ENCODE measurements at places on chromosomes 4 and X.

DNA sequence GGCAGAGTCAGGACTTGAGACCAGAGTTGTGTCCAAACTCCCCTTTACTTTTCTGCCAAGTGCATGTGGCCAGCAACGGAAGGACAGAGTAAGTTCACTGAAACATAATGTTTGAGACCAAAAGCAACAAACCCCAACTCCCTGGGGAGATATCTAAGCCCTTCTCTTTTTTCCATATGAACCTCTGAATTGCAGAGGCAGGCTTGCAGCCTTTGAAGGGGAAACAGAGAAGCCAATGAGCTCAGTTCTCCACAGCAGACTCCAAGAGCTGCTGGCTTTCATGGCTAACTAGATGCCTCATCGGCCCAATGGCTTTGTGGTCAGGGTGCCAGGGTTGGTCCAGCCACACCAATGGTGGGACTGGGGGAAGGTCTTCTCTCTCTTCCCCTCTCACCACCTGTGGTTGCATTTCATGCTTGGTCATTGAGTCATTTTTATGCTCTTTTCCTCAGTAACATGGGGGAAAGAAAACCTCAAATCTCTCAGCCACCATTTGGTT, 34.0 kb downstream of the STARD8 start:
- DNase-seq = no peak

GRCh38 chrX:21723814-21724213, 34.1 kb downstream of the SMPX start:
- DNase-seq = no peak

DNA sequence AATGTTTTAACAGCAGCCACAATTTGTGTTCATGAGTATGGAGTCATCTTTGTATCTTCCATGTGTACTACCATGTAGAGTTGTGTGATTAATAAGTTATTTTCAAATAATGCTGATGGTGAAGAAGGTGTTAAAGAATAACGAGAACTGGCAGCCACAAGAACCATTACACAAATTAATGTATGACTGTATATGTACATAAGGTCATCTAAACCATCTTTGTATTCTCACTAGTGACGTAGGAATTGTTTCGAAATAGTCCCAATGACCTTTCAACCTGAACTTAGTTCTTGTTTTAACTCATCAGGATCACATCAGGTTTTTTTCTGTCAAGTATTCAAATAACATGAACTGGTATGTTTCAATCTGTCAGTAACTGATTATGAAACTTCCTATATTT, 48.3 kb upstream of the NOCT start:
- peak; percentile 23 for DNase-seq

GRCh38 chr4:33722800-33723516, 2521.4 kb downstream of the ARAP2 start:
- DNase-seq = no peak

- DNase-seq = no peak
Observed at GRCh38 chrX:1928805-1929204, 313.9 kb downstream of the ASMT start.

DNA sequence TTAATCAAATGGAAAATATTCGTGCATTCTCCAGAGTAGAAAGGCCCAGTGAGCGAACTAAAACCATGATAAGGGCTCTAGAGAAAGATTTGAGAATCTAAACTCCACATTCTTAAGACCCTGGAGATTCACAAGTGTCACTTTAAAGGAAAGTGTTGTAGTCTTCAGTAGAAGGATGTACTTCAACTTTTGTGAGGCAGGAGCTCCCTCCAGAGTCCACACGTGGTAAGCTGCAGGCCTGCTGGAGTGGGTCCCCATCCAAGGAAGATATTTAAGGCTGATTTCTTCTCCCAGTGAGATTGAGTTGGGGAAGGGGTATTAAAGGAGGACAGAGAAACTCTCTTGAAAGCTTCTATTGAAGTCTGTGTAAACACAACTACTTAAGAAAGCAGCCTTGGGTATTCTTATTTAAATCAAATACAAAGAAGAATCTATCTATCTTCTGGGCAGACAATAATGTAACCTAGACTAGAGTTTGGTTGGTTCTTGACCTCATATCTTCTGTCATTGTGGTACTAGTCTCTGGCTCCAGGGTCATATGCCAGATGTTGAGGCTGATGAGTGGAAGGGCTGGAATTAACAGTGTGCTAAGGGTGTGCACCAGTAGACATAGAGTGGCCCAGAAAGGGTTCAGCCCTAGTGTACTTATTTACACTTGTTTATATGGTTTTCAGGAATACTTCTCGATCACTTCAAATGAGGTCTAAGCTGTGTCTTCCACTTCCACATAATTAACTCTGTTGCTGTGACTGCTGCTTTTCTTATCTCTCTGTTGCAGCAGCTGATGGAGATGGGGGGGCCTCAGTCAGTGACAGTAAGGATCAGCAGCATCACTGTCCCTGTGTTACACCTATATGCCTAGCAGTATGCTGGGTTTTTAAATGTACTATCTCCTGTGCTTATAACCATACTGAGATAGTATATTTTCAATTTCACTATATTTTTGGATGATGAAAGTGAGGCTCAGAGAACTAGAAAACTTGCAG, 76.1 kb downstream of the HMGB2 start:
- DNase-seq = peak; percentile 53

DNA sequence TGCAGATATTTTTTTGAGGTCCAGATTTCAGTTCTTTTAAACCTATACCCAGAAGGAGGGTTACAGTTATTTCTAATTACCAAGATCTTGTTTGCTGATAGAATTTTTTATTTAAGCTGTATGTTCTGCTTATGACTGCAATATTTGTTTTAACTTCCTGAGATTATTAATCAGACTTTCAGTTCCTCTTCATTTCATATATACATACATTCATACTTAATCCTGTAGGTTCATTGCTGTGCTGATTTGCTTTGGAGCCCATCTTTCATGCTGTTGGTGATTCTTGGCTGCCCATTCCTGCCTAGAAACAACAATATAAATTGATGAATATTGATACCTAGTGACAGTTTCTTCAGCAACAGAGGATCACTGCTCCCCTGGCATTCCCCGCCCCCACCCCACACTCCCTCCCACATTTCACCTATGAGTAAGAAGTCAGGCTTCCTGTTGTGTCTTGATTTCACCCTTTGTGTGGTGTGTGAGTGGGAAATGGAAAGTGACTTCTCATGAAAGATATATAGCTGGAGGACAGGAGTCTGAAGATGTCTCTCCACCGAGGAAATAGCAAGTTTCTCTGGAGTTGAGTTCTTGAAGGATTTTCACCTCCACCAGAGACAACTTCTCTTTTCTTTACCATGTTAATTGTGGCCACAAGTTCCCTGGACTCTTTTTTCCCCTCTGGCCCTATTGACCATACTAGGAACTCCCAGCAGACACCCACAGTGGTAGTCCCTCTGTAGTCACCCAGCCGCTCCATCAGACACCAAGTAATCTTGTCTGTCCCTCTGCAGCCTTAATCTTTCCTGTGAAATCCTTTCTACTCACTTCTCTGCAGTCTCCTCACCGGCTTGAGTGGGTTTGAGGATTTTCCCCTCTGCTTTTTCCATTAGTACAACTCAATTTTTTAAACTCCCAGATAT, 118.4 kb downstream of the ASB9 start:
- DNase-seq = no peak

DNA sequence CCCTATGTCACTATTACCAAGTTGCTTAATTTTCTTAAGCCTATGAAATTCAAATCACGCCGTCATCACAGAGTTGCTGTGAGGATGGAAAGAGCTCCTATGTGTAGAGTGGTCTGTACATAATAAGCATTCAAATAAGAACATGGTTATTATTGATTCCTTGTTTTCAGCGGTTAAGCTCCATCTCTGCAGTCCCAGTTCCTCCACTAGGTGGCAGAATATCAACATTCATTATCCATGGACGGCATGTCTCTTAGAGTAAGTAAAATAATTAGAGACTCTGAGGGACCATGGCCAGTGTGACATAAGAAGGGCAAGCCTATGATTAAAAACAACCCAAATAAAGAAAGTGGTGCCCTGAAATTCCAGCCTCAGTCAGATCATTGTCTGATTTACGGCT, 132.5 kb upstream of the NHS start:
- DNase-seq = peak; percentile 19

- DNase-seq = peak; percentile 16
Observed at GRCh38 chrX:11908371-11908770, 150.3 kb downstream of the MSL3 start.

- no peak for DNase-seq
Observed at GRCh38 chrX:110280954-110281353, 36.9 kb downstream of the AMMECR1 start.

DNA sequence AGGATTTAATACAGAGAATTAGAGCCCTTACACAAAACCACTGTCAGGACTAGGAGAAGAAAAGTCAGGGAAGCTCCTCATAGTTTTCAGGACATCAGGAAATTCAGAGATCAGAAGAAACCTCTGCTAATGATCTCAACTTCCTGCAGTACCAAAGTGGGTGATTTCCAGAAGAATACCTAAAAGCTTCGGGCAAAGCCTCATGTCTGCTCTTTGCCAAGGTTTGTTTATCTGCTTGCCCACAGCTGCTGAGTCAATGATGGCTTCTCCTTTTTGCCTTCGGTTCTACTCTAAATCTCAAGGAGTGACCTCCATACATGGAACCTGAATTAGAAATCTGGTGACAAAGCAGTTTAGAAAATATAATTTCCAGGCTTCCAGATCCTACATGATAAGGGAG, 68.4 kb downstream of the USP38 start:
- no peak for DNase-seq

DNA sequence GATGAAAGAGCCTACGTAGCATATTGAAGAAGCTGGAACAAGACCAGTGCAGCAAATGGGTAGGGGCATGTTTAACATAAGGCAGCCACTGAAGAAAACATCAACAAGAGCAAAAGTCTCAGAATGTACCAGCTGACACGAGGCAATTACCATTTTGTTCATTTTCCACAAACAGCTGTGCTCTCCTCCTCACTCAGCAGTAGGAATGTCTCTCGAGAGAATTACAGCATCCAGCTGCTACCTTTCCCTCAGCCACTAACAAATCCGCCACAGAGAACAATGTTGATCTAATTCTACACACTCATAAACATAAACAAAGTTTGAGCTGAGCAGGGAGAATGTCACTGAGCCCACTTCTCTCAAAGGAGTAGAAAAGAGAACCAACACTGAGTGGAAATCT, 68.0 kb downstream of the OPHN1 start:
- DNase-seq = no peak

GRCh38 chrX:38881066-38881465, 79.8 kb downstream of the MID1IP1 start:
- DNase-seq = no peak

Data from AML-193 (cell line).